ENCODE measurements at places on chromosomes 11 and 22.

- no peak for DNase-seq
These were observed 14.2 kb downstream of the RTL6 start for GRCh38 chr22:44483878-44484277.

DNA sequence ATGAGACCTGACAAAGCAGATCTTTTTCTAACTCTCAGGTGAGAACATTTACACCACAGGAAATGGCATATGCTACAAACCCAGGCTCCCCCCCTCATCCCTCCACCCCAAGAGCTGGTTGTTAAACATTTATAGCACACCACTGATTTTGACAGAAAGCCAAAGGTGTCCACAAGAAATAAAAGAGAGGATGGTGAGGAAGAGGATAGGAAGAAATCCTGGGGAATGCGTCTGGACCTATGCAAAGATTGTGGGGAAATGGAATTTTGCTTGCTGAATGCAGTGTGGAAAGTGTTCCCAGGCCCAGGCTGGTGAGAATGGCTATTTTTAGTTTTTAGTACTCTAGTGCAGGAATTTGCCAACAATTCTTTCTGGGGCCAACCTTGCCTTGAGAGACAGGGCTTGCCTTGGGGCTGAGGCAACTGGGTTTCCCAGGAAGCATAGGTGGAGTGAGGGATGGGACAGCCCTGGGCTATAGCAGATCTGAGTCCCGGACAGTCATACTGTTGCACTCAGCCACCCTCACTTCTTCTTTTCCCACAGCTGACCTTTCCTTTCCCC lies 163.9 kb downstream of the ADAMTS15 start:
- no peak for DNase-seq

DNA sequence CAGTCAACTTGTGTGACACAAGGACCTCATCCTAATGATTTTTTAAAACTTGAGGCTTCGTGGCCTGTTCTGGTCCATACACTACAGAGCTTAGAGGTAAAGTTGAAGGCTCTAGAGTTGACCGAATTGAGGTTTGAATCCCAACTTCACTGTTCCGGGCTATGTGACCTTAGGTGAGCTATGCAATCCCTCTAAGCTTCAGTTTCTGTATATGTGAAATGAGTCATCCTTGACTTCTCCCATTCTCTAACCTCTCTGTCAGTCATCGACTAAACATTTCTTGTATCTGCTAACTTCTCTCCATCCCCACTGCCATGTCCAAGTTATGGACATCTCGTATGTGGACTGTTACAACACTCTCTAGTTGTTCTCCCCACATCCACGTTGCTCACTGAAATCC lies 178.2 kb upstream of the TMEM45B start:
- no peak for DNase-seq

DNA sequence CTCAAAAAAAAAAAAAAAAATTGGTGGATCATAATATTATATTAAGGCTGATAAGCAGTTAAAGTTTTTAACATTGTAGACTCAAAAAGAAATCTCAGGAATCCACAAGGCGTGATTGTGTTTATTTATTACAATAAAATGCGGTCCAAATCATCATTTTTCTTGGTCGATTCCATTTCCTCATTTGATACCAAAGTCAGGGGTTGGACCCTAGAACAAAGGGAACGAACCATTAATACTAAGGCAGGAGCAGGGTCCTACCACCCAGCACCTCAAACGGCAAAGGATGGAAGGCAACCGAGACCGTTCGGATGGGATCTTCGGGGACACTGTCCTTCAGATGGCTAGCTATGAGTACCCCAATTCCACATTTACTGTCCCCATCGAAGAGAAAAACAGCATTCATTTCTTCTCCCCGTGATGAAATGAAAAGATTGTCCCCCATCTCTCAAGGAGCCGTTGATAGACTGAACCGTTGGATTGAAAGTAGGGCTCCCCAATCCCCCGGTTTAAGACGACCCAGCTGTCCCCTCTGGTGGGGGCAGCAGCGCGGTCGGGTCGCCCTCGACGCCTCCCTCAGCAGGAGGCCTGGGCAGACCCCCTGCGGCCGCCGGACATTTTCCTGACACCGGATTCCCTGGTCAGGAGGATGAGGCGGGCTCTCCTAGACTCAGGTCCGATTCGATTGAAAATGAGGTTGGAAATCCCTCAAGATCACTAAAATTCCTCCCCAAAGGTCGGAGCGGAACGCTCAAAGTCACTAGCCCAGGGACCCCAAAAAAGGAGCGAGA lies 607 bp downstream of the DMC1 start:
- no peak for DNase-seq

DNA sequence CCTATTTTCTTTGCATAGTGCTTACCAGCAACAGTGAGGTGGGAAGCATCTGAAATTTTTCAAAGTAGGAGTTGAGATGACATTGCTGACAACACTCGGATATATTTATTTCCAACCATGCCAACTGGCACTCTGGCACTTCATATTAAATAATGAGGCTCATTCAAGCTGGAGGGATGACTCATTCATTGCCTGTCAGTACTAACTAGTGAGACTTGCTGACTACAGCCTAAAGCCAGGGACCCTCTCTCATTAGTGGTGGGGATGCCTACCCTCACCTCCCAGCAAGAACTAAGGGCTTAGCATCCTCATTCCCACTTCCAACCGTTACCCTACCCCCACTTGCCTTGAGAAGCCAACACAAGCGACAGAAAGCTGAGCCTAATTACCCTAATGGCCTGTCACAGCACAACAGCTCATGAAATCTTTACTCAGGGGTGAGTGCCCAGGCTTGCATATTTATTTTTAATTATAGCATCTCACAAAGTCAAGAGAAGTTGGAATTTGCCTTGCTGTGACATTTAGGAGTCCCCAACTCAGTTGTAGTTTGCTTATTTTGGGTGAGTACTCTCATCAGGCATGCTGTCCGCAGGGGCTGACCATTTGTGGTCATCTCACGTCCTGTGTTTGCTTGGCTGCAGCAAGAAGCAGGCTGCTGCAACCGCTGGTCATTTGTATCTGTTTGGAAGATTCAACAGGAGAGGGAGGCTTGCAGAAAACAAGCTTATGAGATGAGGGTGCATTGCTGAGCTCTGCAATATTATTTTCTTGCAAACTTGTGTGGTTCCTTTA lies 181.6 kb upstream of the POU2AF2 start:
- no peak for DNase-seq

GRCh38 chr11:88250566-88251242 lies 75.5 kb upstream of the RAB38 start:
- DNase-seq = no peak

- DNase-seq = no peak
These were observed 38.9 kb downstream of the LINC01488 start for GRCh38 chr11:69520186-69520916.

DNA sequence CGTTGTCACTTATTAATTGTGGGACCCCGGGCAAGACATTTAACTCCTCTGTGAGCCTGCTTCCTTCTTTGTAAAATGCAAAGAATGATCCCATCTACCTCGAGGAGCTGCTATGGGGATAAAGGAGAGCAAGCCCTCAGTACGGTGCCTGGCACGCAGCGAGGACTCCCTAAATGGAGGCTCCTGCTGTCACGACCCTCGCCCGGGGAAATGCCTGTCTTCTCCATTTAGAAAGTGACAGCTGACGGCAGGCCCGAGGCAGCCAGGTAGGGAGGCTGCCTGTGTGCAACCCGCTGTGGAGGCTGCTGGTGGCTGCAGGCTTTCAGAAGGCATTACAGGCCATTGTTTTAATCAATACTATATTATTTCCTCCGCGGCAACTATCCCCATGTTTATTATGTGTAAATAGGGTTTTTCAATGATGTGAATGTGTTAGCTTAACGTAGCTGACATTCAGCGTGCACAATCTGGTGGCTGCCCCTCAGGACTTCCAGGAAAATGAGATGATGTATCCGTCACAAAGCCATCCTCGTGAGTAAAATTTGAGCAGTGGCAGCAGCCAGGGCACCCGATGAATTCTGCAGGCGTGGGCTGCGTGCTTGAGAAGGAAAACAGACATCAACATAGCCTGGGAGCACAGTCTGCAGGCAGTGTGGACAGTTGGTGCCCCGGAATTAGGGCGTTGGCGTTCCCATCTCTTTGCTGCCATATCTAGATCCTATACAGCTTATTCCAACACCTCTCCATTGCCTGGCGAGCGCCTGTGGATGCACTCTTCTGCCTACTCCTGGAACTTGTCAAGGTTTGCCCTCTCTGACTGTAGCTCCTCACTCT lies 228.3 kb downstream of the ST3GAL4 start:
- no peak for DNase-seq

DNA sequence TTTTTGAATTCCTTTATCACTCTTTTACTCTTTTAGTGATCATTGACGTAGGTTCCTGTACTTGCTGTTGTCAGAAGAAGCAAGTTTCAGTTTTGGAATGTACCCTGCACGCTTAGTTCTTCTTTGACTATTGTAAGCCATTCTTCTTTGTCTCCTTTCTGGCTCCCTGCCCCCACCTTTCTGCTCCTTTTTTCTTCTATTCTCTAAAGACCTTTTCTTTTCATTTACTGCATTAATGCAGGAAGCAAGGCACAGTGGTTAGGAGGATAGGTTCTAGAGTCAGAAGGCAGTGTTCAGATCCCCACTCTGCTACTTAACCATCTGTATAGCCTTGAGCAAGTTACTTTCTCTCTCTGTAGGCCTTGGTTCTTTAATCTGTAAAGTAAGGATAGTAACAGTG lies 33.7 kb upstream of the RAG2 start:
- no peak for DNase-seq

DNA sequence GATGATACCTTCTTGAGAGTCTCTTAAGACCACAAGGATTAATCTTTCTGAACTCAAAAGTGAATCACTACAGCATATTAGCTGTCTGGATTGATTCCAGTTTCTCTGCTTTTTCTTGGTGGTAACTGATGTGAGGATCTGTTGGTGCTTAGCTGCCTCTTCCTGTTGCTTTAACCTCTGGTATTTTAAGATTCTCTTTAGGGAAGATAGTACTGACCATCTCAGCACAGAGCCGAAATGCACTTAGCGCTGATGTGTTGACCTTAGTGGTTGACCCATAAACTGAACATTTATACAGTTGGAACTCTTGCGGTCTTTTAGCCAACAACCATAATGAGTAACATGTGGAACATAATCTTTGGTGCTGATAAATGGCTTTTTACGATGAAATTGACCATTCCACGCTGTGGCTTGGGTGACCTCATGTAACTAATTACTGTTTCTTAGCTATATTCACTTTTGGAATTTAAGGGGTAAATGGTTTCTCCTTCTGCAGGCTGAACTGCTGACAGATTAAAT lies 33.7 kb downstream of the APLP2 start:
- DNase-seq = no peak

GRCh38 chr11:63687845-63688244 lies 6.5 kb downstream of the RTN3 start:
- DNase-seq = no peak

GRCh38 chr22:44287741-44288140 lies 25.0 kb downstream of the SHISAL1 start:
- no peak for DNase-seq

GRCh38 chr22:17235861-17236260 lies 16.6 kb upstream of the ADA2 start:
- DNase-seq = no peak

DNA sequence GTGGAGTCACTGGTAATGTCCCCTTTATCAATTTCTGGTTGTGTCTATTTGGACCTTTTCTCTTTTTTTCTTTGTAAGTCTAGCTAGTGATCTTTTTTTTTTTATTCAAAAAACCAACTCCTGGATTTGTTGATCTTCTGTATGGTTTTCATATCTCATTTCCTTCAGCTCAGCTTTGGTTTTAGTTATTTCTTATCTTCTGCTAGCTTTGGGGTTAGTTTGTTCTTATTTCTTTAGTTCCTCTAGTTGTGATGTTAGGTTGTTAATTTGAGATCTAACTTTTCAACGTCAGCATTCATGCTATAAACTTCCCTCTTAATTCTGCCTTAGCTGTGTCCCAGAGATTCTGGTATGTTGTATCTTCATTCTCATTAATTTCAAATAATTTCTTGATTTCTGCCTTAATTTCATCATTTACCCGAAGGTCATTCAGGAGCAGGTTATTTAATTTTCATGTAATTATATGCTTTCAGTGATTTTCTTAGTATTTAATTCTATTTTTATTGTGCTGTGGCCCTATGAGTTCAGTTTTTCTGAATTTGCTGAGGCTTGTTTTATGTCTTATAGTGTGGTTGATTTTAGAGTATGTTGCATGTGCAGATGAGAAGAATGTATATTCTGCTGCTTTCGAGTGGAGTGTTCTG lies 29.0 kb downstream of the PI4KA start:
- no peak for DNase-seq

DNA sequence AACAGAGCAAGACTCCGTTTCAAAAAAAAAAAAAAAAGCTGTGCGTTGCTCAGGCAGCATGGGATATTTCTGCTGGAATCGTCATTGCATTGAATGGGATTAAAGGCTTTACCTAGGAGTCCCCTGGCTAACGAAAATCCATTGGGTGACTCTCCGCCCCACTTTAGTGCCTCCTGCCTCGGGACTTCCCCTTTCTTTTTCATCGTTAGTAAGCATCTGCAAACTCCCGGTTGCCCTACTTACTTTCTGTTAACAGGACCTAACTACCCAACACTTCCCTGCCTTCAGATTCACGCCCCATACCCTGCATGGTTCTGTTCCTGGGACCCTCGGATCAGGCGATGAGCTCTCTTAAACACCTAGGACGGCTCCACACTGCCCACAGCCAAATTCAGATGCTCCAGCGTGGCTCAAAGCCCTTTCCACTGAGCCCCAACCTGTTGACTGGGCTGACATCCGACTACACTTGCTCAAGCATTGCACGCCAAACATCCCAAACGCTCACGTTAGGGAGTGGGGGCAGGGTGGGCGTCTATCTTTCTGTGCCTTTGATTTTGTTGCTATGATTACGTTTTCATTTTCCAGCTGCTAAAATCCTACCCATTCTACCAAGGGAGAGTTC lies 143.8 kb downstream of the ST3GAL4 start:
- no peak for DNase-seq

DNA sequence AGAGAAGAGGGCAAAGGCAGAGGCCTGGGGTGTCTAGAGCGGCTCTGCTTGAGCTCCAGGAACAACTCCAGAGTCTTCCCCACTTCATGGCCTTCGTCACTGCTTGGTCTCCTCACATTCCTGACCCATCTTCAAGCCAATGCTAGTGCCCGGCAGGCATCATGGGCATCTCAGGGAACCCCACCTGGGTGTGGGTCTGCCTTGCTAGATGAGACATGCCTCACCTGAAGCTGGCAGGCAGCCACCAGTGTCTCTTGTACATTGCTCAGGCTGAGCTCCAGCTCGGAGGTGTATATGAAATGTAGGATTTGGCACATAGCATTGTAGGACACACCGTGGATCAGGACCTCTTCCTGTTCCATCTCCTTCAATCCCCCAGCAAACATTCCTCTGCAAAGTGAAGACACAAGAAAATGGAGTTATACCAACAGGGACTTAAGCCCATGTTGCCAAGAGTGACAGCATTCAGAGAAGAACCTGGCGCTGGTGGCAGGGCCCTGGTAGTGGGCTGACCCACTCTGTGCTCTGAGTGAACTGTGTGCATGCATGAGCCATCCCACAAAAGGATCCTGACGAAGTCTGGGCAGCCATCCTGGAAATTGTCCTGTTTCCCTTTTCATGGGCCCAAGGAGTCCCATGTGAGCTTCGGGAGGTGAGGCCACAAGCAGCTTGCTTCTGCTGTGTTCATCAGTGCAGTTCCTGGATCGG lies 24.3 kb downstream of the KLHL22 start:
- no peak for DNase-seq

All from NCI-H187 (cell line).